ENCODE measurements at places on chromosomes 11 and 22.

DNA sequence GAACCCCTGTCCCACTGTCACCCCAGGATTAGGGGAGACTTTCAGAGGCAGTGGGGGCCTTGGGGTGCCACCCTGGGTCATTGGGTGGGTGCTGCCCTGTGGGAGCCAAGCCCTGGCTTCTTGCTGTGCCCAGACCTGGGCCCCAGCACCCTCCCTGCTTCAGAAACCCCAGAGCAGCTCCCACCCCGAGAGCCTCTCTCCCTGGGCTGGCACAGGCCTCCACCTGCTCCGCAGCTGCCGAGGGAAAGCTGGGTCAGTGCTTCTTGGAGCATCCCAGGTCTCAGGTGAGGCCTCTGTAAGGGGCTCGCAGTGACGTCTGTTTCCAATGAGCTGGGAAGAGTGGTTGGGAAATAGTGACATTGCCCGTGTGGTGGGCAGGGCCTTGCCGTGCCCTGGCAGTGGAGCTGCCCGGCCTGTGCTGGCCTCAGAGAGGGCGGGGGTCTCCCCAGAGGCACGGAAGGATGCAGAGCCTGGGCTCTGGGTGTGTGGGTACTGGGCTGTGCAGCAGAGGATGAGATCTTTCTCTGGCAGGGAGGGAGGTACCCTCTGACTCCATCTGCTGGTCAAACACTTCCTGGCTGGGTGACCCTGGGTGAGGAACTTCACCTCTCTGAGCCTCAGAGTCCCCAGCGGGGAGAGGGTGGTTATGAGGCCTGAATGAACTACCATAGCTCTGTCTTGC is 23.0 kb downstream of the C22orf23 start:
- no peak for DNase-seq

GRCh38 chr11:118058311-118059245 is 18.3 kb upstream of the TMPRSS4 start:
- DNase-seq: no peak

DNA sequence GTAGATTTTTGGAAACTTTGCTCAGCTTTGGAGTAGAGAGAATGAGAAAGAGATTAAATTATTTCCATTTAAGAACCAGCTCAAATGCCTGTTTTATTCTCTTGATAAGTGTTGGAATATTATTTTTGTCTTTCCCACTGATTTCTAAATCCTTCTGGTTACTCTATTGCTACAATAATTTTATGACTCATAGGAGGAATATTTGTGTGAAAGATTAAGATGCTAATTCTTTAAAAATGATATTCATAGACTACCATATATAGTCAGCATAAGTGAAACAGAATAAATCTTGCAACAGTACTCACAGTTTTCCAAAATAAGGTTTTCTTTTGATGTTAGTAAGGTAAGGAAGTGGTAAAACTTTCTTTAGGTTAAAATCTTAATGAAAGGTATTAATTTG is 60.9 kb downstream of the YAP1 start:
- no peak for DNase-seq

GRCh38 chr22:40436505-40437431 is 66.4 kb downstream of the SGSM3 start:
- peak; percentile 44 for DNase-seq

GRCh38 chr11:100865443-100866065 is 178.5 kb downstream of the ARHGAP42 start:
- DNase-seq: no peak

DNA sequence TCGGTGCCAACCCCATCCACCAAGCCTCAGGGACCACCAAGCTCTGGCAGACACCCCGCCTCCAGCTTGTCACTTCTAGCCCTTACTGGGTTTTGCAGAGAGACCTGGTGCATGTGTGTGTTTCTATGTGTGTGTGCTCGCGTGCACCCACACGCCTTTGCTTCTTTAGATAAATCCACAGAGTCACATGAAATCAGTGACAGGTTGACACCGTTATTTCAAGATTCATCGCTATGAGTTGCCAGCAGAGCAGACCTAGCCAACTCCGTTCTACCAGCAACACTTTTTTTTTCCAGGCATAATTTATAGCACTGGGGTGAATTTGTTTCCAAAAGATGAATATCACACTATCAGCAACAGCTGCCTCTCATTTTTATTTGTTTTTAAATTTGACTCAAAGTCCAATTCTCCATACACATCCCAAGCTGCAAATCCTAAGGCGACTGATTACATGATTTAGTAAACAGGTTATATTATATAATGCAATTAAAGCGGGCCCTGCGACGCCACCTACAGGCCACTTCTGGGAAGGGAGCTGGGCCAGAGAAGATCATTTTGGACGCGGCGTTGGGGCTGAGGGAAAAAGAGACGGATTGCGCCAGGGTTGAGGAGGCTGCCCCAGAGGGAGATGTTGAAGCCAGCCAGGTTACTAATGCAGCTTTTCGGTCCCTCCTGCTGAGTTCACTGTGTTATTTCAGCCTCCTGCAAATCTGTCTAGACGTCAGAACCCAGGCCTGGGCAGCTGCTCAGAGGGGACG is 150.5 kb downstream of the FEZ1 start:
- DNase-seq: no peak

- DNase-seq: peak; percentile 31
Measured at GRCh38 chr22:22720201-22720723, 75.8 kb downstream of the GGTLC2 start.

GRCh38 chr22:23079814-23080521 is 9.6 kb downstream of the GNAZ start:
- no peak for DNase-seq

DNA sequence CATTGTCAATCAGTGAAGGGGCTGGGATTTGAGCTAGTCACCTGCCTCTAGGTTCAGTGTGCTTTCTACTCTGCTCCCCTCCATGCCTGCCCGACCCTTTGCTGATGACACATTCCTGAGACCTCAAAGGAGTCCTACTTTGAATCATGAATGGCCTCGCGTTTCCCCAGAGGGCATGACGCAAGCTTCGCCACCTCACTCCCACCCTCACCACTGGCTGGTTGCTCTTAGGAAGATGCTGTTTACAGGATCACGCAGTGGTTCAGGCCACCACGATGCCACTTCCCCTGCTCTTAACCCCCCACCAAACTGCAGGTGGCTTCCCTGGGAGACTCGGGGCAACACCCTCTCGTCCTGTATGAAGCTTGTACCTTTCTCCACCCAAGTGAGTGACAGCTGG is 62.9 kb upstream of the B3GAT1 start:
- no peak for DNase-seq

- peak; percentile 50 for DNase-seq
Measured at GRCh38 chr11:1844221-1845094, 5.7 kb downstream of the TNNI2 start.

DNA sequence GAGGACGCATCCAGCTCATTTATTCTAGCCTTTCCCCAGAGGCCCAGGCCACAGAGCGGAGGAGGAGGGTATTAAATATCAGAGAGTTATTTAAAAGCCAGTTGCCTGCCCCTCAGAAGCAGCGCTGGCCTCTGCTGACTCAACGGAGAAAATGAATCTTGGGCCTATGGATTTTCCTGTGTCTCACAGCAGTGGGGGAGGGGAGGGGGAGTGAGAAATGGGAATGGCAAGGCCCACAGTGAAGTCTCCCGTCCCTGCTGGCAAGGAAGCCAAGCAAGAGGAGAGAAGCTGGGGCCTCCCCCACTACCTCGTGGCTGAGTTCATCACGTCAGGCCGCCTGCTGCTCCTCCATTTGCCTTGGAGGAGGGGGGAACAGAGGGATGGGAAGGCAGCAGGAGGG is 4.5 kb upstream of the TPBGL start:
- no peak for DNase-seq

GRCh38 chr11:80327956-80328614 is 887.3 kb upstream of the TENM4 start:
- DNase-seq: no peak

DNA sequence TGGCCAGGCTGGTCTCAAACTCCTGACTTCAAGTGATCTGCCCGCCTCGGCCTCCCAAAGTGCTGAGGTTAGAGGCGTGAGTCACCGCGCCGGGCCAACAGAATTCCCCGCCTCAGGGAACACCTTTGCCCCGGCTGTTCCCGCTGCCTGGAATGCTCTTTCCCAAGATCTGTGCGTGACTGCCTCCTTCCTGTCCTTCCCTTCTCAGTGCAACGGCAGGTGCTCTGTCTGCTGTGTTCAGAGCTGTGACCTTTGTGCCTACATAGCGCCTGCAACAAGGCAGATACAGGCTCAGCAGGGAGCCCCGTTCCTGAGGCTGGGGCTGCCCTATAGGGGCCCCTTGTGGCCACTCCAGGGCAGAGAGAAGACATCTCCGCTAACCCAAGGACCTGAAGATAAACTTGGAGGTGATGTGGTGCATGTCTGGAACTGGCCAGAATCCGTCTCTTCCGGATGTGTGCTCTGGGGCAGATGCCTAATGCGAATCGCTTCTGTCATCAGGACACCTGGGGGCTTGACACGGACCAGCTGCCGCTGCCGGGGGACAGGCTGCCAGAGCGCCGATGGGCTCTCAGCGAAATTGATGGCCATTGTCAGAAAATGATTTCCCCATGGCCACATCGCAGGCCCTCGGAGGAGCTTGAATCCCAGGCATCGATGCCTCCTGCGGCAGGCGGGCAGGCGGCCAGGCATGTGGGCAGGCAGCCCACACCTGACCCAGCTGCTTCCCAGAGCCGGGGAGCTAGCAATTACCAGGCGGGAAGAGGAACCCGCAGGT is 43.5 kb upstream of the TCF20 start:
- DNase-seq: peak; percentile 47

DNA sequence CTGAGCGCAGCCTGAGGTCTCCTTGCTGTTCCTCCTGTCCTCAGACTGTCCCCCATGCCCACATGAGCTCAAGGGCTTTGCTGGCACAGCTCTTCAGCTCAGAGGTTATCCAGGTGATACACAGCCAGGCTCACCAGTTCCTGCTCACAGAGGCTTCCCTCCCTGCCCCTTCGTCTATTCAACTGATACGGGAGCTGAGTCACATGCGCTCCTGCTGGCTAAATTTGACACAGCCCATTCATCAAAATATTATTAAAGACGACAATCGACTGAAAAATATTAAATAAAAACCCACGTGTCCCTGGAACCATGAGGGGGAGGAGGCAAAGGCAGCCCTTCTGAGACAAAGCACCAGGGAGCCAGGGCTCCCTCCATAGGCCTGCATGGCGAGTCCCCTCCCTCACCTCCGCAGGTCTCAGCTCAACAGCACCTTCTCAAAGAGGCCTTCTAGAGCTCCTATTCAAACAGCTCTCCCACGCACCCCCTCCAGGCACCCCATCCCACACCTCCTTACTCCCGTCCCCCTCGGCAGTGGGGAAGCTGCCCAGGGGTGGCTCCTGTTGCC is 40.5 kb downstream of the DUSP8 start:
- DNase-seq: no peak

DNA sequence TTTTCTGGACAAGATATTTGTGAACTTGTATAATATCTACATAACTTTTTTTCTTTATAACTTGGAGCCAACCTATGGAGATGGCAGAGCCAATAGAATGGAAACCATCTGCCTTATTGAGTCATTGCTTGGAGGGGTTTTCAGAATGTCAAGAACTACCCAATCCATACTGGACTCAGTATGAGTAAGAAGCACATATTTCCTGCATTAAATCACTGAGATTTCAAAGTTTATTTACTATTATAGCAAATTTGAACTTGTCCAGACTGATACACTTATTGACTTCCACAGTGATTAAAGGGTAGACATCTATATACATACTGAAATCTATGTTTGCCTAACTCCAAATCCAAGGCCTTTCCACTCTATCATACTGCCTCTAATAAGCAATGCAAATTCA is 704.0 kb downstream of the KCNA4 start:
- DNase-seq: no peak

- DNase-seq: no peak
Measured at GRCh38 chr11:8227156-8228152, 36.2 kb downstream of the LMO1 start.

GRCh38 chr11:68987211-68987610 is 6.4 kb upstream of the MRGPRD start:
- no peak for DNase-seq

GRCh38 chr22:25008666-25009065 is 56.1 kb downstream of the KIAA1671 start:
- DNase-seq: no peak

GRCh38 chr11:26731084-26731456 is 9.2 kb upstream of the SLC5A12 start:
- no peak for DNase-seq

DNA sequence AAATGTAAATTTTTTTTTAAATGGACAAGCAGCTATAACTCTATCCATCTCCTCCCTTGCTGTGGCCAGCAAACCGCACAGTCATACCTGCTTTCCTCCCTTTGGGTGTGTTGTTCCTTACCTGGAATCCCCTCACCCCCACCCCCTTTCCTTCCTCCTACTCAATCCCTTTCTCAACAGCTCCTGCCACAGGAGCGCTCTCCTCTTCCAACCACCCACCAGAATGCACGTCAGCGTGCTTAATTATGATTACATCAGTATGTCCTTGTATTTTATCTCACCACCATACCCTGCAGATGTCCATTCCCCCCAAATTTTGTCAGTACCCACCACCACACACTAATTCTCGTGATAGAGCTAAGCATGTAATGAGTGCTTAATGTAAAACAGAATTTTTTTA is 60.9 kb upstream of the LMO2 start:
- DNase-seq: no peak

DNA sequence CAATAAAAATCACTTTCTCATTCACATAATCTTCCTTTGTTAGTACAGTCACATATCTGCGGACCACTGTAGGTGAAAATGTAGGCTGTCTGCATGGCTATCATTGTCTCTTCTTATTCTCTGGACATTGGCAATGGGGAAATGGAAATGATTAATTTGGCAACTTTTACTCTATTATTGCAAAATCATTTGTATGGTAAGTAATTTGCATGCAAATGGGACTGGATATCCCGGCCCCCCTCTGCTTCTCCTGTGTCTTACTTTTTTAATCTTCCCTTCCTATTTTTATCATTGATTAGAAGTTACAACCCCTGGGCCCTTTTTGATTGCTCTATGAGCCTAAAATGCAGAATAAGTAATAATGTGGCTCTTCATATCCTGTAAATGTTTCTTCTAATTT is 6.0 kb downstream of the GRK3 start:
- DNase-seq: no peak

- peak; percentile 65 for DNase-seq
Measured at GRCh38 chr11:121367001-121367843, 74.7 kb downstream of the SC5D start.

- DNase-seq: no peak
Measured at GRCh38 chr11:102017026-102017425, 30.2 kb upstream of the CFAP300 start.

DNA sequence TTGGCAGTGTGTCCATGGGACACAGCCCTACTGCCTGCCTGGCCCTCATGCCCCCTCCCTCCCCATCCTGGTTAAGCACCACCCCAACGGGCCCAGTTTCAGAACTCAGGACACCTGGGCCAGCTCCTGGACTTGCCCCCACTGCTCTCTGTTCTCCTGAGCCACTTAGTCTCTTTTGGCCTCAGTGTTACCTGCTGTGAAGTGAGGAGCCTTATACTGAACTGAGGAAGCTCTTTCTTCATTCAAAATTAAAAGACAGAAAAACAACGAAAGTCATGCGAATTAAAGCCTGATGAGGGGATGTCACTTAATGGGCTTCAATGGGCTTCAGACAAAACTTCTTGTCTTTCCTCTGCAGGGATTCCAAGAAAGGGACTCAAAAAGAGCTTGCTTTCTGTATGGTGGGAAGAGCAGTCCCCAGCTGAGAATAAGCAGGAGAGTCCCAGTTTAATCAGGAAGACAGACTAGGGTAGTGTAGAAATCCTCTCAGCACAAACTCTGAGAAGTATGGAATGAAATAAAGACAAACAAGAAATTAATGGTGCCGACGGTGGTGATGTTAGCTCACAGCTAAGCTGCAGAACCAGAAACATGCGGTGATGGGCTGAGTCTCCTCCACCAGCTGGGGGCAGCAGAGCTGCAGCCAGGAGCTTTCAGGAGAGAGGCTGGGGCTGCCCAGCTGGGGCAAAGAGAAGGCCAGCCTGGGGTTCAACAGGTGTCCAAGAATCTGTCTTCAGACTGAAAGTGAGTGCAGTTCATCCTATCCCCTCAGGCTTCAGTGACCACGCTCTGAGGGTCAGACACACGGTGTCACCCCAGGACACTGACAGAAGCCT is 101.0 kb downstream of the GGTLC2 start:
- peak; percentile 56 for DNase-seq

Data from CD4-positive, alpha-beta T cell treated with Interleukin-6 at 100 ng/mL for 8 hours (primary cell).